ENCODE measurements at places on chromosomes 7 and 10. TPM values are rescaled to one million over a fixed set of nuclear protein-coding genes. Genes with fewer than 3 reads are reported as not detected.

DNA sequence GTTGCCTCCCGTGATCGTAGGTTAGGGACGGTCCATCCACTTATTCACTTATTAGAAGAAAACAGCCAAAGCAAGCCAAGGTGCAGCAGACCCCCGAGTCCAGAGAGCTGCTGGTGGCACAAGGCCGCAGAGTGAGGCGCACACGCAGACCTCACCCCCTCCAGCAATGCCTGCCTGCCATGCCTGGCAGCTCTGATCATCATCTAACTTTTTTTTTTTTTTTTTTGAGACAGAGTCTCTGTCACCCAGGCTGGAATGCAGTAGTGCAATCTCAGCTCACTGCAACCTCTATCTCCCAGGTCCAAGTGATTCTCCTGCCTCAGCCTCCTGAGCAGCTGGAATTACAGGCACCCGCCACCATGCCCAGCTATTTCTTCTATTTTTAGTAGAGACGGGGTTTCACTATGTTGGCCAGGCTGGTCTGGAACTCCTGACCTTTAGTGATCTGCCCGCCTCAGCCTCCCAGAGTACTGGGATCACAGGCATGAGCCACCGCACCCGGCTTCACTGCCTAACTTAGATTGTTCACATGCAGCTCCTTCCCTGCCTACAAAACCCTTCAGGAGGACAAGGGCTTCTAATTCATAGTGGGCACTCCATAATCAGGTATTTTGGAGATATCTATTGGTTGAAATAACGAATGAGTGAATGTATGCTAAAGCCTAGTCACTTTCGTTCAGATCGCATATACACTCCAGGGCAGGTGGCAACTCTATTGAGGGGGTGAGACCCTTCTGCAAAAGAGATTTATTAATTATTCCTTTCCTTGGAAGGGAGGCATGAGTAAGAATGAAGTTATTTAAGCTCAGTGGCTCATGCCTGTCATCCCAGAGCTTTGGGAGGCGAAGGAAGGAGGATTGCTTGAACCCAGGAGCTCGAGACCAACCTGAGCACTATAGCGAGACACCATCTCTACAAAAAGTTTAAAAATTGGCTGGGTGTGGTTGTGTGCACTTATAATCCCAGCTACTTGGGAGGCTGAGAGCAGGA lies 15.9 kb downstream of the TRIM56 start:
- no peak for DNase-seq
- no peaks in the 10 kb centered on the region for H3K27me3 ChIP-seq
- no peaks in the 10 kb centered on the region for H3K36me3 ChIP-seq
- peak overlapping the region; percentile 86 for H3K27ac ChIP-seq
- peaks cover 12% of the 10 kb centered on the region for H3K4me1 ChIP-seq

GRCh38 chr7:2409745-2410414 lies 6.5 kb downstream of the CHST12 start:
- H3K4me1 ChIP-seq = peaks cover 20% of the 10 kb centered on the region
- H3K27ac ChIP-seq = no peak overlapping the region
- H3K27me3 ChIP-seq = no peaks in the 10 kb centered on the region

The KIAA1217 gene
- total RNA-seq = 20.1 TPM

The TMEM236 gene
- 1.4 TPM for total RNA-seq

- no peaks in the 10 kb centered on the region for H3K36me3 ChIP-seq
- H3K4me3 ChIP-seq = no peak overlapping the region
- no peaks in the 10 kb centered on the region for H3K27me3 ChIP-seq
- peak; percentile 17 for DNase-seq
- no peak overlapping the region for H3K27ac ChIP-seq
These were observed 52.0 kb downstream of the KIF5B start for GRCh38 chr10:32004161-32004591.

The SUFU gene
- 10.2 TPM for total RNA-seq

All from hepatocyte (in vitro differentiated cells).